ENCODE measurements at places on chromosomes 16 and 17.

DNA sequence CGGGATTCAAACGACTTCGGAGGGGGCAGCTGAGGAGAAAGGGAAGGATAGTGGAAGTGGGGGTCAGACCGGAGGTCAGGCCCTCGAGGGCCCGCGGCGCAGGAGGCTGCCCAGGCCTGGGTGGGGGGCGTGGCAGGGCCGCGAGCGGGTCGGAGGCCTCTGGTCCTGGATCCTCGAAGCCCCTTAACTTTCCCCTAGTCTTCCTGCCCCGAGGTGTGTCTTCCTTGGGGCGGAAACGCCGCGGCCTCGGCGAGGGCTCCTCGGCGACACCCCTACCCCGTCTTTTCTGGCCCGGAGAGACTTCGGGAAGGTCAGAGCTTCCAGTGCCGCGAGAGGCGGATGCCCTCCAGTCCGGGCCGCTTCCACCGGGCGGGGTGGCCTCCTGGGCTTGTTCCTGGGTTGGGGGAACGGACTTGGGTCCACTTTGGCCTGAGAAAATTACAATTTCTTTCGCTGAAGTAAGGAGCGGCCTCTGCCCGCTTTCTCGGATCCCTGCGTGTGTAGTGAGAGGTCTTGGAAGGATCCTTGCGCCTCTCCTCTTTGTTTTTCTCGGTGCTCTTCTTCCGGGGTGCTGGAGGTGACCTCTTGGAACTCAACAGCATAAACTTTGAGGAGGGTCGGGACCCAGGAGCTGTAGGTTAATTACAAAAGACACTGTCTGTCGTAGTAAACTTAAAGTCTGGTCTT is 491 bp downstream of the IST1 start:
- peak; percentile 25 for DNase-seq

- no peak for DNase-seq
Measured at GRCh38 chr17:2624292-2624731, 30.9 kb downstream of the PAFAH1B1 start.

- DNase-seq: no peak
Measured at GRCh38 chr17:75654176-75654575, 12.8 kb downstream of the RECQL5 start.

DNA sequence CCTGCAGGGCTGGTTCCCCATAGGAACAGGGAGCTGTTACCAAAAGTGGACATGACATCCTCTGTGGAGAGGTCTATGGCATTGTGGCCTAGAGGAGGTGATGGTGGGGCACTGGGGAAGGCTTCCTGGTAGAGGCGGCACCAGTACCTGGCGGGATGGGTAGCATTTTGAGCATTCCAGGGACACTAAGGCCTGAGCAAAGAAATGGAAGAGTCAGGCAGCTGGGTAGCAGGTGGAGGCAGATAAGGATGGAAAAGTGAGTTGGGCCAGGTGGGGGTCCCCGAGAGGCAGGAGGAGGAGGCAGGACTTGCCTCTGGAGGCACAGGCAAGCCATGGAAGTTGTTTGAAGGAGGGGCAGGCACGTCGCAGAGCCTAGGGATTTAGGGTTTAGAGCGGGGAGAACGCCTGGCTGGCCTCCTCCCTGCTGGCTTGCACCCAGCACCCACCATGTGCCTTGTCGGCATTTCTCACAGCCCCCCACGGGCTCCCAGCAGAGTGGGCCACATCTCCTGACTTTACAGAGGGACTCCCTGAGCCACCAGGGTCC is 5.1 kb upstream of the ADCY7 start:
- no peak for DNase-seq

GRCh38 chr16:89656435-89657121 is 930 bp downstream of the CHMP1A start:
- DNase-seq: no peak

GRCh38 chr16:55754056-55754455 is 78.8 kb downstream of the CES1 start:
- DNase-seq: no peak

DNA sequence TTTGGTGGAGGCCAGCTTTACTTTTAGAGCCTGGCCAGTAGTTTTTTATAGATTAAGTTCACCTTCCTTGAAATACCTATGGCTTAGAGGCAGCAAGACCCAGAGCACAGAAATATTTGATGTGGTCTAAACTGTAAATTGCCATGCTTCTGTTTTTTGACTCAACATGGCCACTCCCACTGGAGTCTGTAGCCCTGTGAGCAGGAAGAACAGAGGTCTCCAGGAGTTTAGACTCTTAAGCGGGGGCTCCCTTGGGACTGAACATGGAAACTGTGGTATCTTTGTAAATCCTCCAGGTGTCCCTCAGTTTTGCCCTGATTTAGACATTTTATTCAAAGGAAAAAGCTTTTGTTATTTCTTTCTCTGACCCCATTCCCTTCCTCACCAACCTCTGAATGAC is 145.6 kb downstream of the FTO start:
- DNase-seq: no peak

DNA sequence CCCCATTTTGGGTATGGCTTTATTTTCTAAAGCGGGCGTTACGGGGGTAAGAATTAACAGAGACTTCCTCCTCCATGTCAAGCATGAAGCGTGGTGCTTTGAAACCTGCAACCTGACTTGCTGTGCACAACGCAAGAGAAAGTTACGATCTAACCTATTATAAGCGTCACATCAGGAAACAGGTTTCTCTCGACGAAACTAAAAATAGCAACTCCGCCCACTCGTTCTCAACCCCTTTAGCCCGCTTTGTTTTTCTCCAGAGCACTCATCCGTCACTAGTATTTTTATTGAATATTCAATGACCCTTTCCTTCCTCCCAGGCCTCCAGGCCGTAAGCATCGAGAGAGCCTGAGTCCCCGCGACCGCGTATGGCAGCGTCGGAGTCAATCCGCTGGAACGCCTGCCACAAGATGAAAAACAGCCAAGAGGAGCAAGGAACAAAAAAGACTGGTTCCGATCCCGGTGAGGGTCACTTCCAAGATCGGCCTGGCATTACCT is 555 bp downstream of the NUP88 start:
- no peak for DNase-seq

DNA sequence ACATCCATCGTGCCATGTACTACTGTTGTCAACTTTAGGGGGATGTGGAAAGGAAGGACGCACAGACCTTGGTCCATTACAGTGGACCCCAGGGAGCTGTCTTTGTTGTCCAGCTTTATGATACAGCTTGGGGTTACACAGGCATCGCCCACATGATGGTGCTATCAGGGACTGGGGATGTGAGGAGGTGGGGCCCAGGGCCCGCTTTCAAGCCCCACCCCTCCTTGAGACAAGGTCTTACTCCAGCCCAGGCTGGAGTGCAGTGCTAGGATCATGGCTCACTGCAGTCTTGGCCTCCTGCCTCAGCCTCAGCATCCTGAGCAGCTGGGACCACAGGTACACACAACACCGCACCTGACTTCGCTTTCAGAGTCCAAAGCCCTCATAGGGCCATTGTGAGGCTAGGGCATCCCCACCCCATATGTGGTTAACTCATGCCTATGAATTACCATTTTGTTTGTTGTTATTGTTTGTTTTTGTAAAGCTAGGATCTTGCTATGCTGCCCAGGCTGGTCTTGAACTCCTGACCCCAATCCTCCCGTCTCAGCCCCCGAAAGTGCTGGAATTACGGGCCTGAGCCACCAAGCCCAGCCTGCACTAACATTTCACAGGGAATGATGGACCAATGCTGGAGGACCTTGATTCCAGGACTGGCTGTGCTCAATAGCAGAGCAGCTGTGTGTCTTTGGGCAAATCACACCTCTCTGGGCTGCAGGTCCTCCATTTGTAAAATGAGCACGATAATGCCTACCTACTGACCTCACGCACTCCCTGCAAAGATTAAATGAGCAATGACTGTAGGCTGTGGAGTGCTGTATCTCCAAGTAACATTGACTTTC is 17.2 kb downstream of the ST3GAL2 start:
- DNase-seq: no peak

GRCh38 chr17:57603546-57603945 is 141.6 kb downstream of the CCDC182 start:
- DNase-seq: no peak

GRCh38 chr17:9094193-9094592 is 72.9 kb downstream of the NTN1 start:
- no peak for DNase-seq

GRCh38 chr17:44903012-44903685 is 3.9 kb upstream of the EFTUD2 start:
- no peak for DNase-seq

- DNase-seq: no peak
Measured at GRCh38 chr16:46822270-46822669, 8.7 kb downstream of the C16orf87 start.

DNA sequence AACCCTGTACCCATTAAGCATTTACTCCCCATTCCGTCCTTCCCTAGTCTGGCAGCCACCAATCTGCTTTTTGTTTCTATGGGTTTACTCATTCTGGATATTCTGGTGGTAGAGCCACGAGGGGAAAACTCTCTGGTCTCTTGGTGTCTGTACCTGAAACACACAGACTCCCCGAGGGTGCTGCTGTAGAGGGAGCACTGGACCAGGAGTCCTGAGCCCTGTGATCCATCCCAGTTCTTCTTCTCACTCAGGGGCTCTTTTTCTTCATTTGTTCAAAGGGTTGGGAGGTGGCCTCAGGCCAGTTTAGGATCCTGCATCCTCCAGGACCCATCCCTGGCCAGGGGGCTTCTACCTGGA is 14.1 kb downstream of the HEXIM2 start:
- no peak for DNase-seq

DNA sequence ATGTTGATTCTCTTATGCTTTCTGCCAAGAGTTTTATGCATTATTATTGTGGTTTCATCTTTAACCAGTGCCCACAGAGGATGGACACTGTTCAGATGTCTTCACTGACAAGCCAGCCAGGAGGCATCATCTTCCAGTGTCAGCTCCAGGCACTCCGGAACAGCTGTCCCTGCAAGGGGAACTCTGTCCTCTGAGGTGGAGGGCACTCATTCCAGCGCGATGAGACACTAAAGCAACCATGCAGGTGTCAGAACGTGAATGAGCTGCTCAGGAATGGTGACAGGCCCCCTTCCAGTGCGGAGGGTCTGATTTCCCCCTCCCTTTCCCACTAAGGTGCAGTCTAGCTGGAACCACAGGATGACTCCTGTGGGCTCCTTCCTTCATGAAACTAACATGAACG is 117.5 kb downstream of the NOG start:
- no peak for DNase-seq

- DNase-seq: no peak
Measured at GRCh38 chr17:76384987-76385891, 830 bp downstream of the SPHK1 start.

DNA sequence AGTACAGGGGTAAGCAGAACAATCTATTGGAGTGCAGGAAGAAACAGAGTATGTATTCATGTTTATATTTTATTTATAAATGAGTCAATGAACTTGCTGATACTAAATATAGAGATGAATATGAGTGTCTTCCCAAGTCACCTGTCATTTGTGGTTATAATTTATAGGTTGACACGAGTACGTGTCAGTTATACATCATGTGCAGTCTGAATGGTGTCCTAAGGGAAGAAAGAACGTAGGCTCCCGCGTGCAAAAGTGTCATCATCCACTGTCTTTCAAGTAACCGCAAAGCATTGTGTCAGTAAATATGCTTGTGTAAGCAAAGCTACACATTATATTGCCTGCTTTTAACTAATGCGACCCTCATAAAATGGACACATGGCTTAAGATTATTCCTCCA is 786.1 kb downstream of the KCNJ2 start:
- DNase-seq: no peak

DNA sequence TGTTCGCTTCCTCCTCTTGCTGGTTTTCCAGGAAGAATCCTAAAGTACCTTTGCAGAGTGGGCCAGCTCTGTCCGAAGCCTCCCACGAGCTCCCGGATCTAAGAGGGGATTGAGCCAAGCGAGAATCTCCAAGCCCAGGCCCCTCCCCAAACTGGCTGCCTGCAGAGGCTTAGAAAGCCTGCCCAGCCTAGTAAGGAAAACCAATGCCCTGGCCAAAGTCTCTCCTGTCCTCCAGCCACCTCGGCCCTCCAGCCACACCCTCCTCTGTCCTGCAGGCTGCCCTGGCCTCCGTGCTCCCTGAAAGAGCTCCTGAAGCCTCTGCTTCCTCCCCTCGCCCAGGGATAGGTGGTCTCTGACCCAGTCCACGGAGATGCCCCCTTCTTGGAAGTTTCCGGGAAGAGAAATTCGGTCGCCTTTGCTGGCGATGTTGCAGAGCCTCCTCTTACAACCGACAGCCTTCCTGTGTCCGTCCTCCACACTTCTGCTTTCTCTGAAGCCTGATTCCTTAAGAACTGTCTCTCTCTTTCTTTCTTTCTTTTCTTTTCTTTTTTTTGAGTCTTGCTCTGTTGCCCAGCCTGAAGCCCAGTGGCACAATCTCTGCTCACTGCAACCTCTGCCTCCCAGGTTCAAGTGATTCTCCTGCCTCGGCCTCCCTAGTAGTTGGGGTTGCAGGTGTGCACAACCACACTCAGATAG is 54.9 kb upstream of the TOB1 start:
- no peak for DNase-seq

DNA sequence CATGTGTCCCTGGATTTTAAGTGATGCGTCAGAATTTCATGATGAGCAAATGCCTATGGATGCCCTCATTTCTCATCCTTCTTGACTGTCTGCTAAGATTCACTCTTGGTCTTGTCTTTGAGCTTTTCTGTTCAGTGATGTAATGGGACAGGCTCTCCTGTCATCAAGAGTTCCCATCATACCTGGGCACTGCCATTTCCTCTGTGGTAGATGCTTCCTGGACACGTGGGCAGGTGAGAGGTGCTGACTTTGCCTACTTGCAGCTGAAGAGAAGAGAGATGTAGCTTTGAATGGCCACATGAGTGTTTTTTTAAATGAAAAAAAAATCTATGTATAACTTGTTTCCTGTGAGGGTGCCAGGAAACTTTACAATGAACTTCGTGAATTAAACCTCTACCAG is 557.7 kb downstream of the MAF start:
- no peak for DNase-seq

DNA sequence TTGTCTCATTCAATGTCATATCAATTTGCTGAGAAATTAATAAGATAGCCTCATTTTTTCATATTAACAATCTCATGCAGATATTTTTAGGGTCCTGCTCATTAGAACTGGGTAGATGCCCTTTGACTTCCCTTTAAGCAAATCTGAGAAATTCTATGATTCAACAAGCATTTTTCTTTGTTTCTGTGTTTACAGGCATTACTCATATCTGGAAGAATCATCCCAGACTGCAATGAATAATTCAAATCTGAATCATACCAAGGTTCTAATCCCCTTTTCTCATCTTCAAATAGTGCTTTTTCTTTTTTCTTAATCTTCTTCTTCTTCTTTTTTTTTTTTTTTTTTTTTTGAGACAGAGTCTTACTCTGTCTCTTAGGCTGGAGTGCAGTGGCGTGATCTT is 69.2 kb upstream of the KIFC3 start:
- DNase-seq: no peak

DNA sequence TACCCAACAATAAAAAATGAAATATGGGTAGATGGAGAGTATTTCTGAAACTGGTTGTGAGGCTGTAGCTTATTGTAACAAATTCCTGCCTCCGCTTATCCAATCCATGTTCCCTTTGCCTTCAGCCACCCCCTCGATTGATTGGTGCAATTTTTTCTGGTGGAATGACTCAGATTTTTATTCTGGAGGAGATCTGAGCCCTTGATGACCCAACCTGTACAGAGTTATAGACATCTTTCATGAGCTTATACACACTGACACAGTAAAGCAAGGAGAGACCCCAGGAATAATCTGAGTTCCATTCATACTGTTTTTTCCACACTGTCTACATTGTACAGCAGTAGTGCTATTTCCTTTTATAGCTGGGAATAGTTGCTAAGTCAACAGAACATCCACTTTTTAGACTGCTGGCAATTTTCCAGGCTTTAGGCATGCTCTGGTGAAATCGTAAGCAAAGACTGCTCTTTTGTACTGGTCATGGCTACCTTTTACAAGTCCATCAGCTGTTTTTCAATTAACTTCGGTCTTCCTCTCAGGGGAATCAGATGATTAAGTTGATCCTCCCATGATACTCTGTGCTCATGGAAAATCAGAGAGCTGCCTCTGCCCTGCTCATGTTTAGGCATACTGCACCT is 30.1 kb downstream of the CCL4 start:
- no peak for DNase-seq

Data from HEK293T (cell line).